Activated T-cell treated with anti-CD3 and anti-CD28 coated beads, Interleukin-2, amount 50 U/mL, for 72 hours (primary cell): ENCODE measurements at places on chromosomes 11 and 22.

DNA sequence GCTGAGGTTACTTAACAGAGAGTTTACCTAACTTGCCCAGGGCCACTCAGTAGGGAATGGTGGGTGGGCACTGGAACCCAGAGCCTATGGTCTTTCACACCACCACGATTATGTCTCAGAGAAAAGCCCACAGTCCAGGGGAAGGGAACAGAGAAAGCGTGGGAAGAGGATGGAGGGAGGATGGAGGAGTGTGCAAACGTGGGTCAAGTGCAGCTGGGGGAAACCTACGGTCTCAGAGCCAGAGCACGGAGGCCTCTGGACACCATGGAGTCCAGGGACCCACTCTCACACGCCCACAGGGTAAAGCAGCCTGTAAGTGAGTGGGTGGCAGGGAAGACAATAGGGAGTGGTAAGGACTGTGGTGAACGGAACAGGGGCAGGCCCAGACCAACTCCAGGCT is 47.3 kb upstream of the SLC35C1 start:
- no peak overlapping the region for H3K4me3 ChIP-seq
- H3K27ac ChIP-seq = no peak overlapping the region
- DNase-seq = no peak
- H3K36me3 ChIP-seq = no peaks in the 10 kb centered on the region

DNA sequence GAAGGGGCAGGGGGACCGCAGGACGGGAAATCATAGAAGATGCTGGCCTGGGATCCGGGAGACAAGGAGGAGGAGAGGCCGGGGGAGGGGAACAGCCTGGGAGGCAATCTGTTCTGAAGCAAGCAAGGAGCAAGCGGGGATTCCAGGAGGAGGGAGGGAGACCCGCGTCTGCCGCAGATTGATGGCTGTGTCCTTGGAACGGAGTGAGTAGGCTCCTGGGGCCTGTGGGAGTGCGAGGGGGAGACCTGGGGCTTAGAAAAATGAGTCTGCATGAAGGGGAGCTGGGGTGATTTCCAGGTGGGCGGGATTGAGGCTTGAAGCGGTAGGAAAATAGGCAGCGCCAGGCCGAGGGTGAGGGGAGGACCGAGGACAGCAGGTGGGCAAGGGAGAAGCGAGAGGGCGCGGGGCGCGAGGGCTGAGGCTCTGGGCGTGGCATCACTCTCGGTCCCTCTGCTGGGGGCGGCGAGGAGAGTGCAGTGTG is 1.6 kb upstream of the LRRC55 start:
- no peak overlapping the region for H3K27ac ChIP-seq
- no peak overlapping the region for H3K4me3 ChIP-seq
- no peaks in the 10 kb centered on the region for H3K36me3 ChIP-seq
- H3K4me1 ChIP-seq = no peaks in the 10 kb centered on the region
- no peak for DNase-seq
- peaks cover 39% of the 10 kb centered on the region for H3K27me3 ChIP-seq

GRCh38 chr11:27705873-27706820 is 5.9 kb upstream of the BDNF start:
- peaks cover 51% of the 10 kb centered on the region for H3K27me3 ChIP-seq
- H3K4me3 ChIP-seq = no peak overlapping the region
- H3K27ac ChIP-seq = no peak overlapping the region
- no peaks in the 10 kb centered on the region for H3K36me3 ChIP-seq

GRCh38 chr11:132962041-132962440 is 570.3 kb downstream of the OPCML start:
- no peaks in the 10 kb centered on the region for H3K4me1 ChIP-seq
- no peak for DNase-seq
- peaks cover 10% of the 10 kb centered on the region for H3K27me3 ChIP-seq
- H3K4me3 ChIP-seq = no peak overlapping the region
- H3K36me3 ChIP-seq = peaks cover 1% of the 10 kb centered on the region

DNA sequence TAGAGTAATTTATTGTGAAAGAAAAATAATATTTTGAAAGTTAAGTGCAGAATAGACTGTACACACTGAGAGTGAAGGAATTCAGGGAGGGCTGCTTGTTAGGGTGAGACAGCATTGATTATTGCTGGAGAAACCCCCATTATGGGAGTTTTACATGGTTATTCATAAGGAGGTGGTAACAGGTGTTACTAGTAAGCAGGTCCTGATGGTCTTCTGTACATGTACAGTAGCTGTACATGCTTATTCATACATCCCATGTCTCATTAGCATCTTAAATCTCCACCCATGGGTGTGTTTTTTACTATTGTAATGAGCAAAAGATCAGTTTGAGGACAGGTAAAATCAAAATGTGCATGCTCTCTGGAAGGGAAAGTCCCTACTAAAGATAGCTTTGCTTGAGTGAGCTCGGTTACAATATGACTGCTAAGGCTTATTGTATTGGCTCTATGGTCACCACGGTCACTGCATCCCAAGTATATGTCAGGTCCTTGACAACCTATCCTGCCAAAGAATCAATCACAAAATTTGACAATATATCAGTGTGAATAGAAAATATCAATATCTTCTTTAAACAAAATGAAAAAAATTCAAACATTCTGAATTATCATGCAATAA is 6.2 kb downstream of the KDM4F start:
- DNase-seq = no peak
- H3K4me1 ChIP-seq = no peaks in the 10 kb centered on the region
- no peaks in the 10 kb centered on the region for H3K36me3 ChIP-seq

DNA sequence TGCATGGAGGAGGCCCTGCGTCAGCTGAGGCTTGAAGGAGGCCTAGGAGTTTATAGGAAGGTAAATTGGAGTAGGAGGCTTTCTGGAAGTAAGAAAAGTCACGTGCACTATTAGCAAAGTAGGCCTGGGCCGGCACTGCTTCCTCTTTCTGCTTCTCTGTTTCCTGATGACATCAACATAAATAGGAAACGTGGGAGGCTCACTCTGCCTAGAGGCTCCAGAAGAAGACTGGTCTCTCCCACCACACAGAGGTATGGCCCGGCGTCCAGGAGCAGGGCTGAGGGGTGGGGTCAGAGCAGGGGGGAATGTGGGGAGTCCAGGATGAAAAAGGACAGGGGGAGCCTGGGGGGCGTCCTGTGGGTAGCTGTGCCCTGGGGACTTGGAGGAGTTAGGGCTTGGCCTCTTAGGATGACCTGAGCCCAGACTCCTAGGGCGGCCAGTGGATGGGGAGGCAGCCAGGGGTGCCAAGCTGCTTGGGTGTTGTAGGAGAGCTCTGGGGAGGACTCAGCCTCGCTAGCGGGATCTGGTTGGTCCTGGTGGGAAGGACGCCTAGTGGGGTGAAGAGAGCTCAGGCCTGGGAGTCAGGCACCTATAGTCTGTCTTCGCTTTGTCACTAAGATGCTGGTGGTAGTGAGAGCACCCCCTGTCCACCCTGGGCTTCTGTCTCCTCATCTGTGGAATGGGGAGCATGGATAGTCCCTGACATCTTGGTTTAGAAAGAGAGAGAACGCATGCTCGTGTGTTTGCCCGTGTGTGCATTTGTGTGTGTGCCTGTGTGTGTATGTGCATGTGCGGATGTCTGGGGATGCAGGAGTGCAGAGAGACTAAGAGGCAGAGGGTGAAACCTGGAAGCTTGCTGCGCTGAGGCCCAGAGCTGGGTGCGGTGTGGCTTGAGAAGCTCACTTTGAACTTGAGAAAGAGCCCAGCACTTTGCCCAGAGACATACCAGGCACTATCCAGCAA is at the start of gene CSF2RB:
TSS of gene CSF2RB (plus strand) at position 202 of the 963 bp plus-strand sequence. CDS start 8,580 bp downstream, outside the sequence.
- no peak for DNase-seq
- no peak within 1 kb of the TSS for H3K4me3 ChIP-seq
- peaks cover 49% of the 10 kb centered on the region for H3K27me3 ChIP-seq
- H3K27ac ChIP-seq = no peak within 1 kb of the TSS
- H3K4me1 ChIP-seq = no peaks in the 10 kb centered on the region
- H3K36me3 ChIP-seq = no peaks in the 10 kb centered on the region

DNA sequence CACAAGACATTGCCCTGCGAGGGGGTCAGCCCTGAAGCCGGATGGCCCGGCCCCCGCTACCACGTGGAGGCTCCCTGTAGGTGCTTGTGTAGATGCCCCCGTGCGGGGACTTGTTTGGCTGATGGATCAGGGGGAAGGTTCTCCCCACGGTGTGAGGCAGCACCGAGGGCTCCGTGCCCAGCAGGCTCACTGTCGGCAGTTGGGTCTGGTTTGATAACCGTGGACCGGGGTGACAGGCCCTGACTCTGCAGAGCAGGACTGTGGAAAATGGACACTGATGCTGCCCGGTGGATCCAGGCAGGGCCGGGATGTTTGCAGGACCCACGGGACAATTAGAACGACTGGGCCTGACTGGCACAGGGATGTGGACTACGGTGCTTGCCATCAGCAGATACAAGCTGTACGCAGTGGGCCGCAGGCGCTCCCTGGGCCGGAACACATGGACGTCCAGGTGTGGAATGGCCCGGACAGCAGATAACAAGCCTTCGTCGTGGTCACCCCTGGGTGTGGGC is 19.0 kb downstream of the KCNQ1 start:
- no peaks in the 10 kb centered on the region for H3K27me3 ChIP-seq
- no peak overlapping the region for H3K4me3 ChIP-seq
- no peaks in the 10 kb centered on the region for H3K36me3 ChIP-seq
- peaks cover 51% of the 10 kb centered on the region for H3K4me1 ChIP-seq

DNA sequence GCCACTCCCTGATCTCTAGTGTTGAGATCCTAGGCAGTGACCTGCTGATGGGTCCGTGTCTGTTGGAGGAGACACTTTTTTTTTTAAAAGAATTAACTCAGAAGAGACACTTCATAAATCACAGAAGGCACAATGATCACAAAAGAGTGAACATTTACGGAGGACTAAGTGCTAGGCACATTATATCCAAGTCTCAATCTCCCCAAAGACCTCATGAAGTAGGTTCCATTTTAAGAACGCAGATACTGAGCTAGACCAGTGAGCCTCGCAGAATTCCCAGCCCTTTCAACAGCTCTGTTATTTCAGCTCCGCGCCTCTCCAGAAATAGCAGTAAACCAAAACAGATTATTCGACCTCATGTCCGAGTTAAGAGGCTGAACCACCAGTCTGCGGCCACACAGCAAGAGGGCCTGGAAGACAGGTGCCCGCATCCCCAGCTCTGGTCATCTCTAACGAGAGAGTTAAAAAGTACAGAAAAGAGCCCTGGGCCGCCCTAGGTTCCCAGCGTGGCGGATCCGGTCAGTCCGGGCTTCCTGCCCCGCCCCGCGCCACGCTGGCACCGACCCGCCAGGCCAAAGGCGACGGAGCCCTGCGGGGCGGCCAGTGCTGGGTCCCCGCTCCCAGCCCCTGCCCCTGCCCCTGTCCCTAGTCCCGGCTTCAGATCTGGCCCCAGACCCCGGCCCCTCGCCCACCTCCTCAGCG is 612 bp downstream of the XBP1 start:
- H3K4me1 ChIP-seq = peaks cover 58% of the 10 kb centered on the region
- H3K27me3 ChIP-seq = no peaks in the 10 kb centered on the region
- peak overlapping the region; percentile 93 for H3K27ac ChIP-seq
- peak; percentile 65 for DNase-seq
- H3K4me3 ChIP-seq = peak overlapping the region; percentile 89

- no peak overlapping the region for H3K4me3 ChIP-seq
- no peak for DNase-seq
- H3K27ac ChIP-seq = no peak overlapping the region
- H3K27me3 ChIP-seq = peaks cover 19% of the 10 kb centered on the region
These were observed 24.2 kb downstream of the OR5B17 start for GRCh38 chr11:58334708-58335107.

GRCh38 chr22:31748490-31748889 is 1.4 kb downstream of the PRR14L start:
- H3K4me1 ChIP-seq = peaks cover 50% of the 10 kb centered on the region
- no peaks in the 10 kb centered on the region for H3K36me3 ChIP-seq
- no peak for DNase-seq
- H3K4me3 ChIP-seq = peak overlapping the region; percentile 95

DNA sequence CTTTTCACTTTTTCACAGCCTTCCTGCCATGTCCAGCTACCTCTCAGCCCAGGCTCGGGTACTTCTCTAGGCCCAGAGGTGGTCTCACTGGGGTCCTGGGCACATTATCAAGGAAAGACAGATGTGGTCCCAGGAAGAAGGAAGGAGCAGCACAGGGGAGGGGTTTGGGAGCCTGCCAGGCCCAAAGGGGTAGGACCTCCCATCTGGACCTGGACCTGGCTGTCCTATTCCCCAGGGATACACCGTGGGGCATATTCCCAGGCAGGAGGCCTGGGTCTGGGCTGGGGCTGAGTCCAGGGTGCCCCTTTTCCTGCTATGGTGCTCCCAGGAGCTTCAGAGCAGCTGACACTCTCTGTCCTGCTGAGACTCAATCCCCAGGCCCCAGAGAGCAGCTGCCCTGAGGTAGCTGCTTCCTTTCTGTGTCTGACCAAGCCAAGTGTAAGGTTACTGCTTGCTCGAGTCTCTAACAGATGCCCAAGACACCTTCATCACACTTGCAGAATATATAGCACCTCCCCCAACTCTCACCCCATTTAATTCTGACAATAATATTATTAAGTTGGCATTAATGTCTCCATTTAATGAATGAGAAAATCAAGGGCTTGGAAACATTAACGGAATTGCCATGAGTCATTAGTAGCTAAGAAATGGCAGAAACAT is 232.0 kb downstream of the BUD13 start:
- no peak overlapping the region for H3K27ac ChIP-seq
- H3K36me3 ChIP-seq = no peaks in the 10 kb centered on the region
- no peaks in the 10 kb centered on the region for H3K4me1 ChIP-seq
- no peaks in the 10 kb centered on the region for H3K27me3 ChIP-seq
- no peak overlapping the region for H3K4me3 ChIP-seq
- no peak for DNase-seq

DNA sequence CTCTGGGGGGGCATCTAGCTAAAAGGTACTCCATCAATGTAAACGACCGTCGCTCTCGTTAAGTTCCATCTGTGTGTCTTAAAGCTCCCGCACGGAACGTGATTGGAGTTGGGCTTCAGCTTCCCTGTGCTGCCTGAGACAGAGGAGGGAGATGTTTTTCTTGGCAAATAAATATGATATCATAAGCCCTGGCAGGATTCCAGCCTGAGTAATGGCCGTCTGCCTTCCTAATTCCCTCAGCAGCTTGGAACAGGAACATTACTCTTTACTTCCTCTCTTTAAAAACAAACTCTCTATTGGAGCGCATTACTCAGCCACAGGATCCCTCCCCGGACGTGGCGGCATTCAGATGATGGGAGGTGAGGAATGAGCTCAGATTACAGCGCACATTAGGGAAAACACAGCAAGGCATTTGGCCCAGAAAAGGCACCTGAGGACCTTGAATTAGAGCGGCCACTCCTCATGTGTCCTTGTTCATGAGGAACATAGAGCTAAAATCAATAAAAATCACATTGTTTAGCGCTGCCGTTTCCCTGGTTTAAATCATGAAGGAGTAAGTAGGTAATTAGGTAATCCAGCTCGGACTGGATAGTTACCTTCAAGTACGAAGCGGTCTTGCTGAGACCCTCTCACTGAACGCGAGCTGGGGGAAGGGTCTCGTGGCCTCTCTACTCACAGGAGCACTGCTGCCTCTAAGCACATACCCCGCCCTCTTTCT is 230.4 kb downstream of the ST3GAL4 start:
- no peak overlapping the region for H3K27ac ChIP-seq
- no peaks in the 10 kb centered on the region for H3K36me3 ChIP-seq
- H3K27me3 ChIP-seq = no peaks in the 10 kb centered on the region
- no peak for DNase-seq

DNA sequence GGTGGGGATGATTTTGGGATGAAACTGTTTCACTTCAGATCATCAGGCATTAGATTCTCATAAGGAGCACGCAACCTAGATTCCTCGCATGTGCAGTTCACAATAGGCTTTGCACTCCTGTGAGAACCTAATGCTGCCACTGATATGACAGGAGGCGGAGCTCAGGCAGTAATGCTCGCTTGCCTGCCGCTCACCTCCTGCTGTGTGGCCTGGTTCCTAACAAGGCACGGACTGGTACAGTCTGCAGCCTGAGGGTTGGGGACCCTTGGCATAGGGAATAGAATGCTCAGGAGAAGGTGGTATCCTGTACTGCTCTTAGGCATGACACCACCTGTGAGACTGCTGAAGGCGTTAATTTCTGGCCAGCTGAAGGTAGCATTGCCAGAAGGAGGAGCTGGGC is 47.0 kb downstream of the STIM1 start:
- peaks cover 71% of the 10 kb centered on the region for H3K4me1 ChIP-seq
- no peaks in the 10 kb centered on the region for H3K27me3 ChIP-seq
- H3K36me3 ChIP-seq = no peaks in the 10 kb centered on the region
- H3K4me3 ChIP-seq = no peak overlapping the region
- no peak overlapping the region for H3K27ac ChIP-seq
